ENCODE measurements at places on chromosomes 6 and 20.

- no peak for DNase-seq
Measured at GRCh38 chr20:49825521-49826033, 12.9 kb downstream of the SLC9A8 start.

- no peak for DNase-seq
Measured at GRCh38 chr20:7155282-7155681, 387.8 kb downstream of the BMP2 start.

DNA sequence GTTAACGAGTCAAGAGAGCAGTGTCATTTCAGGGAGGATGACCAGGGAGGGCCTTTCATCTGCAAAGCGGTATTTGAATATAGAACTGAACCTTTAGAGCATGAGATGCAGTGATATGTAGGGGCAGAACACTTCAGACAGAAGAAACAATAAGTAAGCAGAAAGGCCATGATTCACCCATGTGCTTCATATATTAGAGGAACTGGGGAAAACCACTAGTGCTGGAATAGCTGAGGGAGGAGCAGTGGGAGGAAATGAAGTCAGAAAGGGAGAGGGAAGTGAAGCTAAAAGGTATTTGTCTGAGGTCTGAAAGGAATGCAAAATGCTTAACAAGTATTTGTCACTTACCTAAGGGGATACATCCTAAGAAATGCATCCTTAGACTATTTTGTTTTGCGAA is 391.2 kb downstream of the ADGRB3 start:
- DNase-seq, result peak; percentile 67

DNA sequence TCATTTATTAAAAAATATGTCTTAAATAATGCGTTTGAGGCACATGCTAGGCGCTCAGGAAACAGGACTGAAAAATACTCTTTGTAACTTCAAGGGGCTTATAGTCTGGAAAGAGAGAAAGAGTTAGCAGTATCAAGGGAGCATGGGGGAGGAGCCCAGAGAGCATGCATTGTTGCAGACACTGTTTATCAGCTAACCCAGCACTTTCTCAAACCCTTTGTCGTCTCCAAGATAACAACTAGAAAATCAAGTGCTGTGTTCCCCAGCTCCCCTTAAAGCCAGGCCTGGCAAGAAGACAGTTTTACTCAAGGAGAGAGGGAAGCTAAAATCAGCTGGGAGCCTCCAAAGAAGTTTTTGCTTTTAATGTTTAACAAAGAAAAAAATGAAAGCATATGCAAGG is 98.4 kb downstream of the PERP start:
- DNase-seq, result no peak

- no peak for DNase-seq
Measured at GRCh38 chr6:26260725-26261490, 104.1 kb upstream of the BTN3A2 start.

DNA sequence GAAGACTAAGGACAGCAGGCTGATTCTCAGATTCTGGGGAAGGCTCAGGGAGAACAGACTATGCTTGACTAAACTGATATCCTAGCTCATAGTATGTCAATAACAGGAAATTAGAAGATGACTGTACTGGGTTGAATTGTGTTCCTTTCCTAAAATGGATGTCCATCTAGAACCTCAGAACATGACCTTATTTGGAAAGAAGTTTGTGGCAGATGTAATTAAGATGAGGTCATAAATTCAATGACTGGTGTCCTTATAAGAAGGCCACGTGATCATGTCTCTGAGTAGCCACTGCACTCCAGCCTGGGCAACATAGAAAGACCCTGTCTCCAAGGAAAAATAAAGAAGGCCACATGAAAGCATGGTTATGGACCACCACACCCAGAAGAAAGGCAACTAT is 113.9 kb upstream of the STMND1 start:
- no peak for DNase-seq

DNA sequence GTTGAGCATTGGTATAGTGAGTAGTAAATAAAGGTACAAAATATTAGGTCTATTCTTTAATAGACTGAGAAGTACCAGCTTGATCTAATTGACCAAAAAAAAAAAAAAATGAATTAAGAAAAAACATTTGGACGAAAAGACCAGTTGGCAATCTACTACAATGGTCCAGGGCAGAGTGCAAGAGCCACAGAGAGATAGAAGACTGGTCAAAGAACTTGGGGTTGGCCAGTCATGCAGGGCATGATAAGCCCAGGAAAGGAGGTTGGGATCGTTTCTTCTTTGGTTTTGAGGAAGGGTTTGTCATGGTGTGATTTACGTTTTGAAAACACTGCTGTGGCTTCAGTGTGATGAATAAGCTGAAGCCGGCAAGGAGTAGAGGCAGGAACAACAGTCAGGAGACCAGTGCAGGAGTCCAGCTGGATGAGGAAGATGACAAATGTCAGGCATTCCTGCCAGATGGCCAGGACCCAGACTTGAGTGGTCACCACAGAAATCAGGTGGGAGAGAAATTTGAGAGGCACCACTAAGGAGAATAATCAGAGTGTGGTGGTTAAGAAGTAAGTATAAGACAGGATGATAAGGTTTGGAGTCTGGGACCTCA is 14.0 kb downstream of the SMLR1 start:
- no peak for DNase-seq

DNA sequence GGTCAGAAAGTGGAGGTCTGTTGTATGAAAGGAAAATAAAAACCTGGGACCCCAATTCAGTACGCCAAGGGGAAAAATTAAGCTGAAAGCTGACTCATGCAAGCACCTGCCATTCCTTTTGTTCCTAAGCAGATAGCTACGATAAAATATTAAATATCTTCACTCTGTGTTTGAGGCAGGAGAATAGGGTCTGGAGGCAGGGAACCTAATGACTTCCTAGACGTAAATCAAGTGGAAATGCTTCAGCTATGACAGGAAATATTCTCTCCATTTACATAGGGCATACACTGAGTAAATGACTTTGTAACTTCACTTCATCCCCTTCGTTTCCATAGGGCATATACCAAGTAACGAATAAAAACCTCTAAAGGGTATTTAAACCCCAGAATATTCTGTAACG is 41.0 kb upstream of the IFNGR1 start:
- DNase-seq, result no peak

- DNase-seq, result no peak
Measured at GRCh38 chr20:36155629-36155971, 1.1 kb downstream of the EPB41L1 start.

DNA sequence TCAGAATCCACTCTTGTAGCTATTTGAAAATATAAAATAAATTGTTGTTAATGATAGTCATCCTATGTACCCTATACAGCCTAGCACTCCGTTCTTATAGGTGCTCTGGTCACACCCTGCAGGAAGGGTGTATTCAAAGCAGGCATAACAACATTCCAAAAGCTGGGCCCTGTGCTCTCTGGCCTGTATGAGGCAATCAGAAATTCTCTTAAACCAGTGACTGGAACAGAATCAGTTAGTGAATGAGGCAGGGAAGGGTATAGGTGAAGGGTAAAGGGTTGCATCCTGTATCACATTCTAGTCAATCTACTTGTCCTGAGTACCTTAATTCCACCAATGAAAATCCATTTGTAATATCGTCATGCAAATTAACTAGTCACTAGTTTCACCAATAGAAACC is 154.5 kb upstream of the ZNF217 start:
- no peak for DNase-seq

Data from non-pigmented ciliary epithelial cell (primary cell).